ENCODE measurements at places on chromosomes 13 and 19. TPM values are rescaled to one million over a fixed set of nuclear protein-coding genes. Genes with fewer than 3 reads are reported as not detected.

The CEACAM3 gene
- total RNA-seq: not detected

The GPC5 gene
- total RNA-seq: 0.12 TPM

The RASIP1 gene
- total RNA-seq: 0.59 TPM

The IQCN gene
- 0.23 TPM for total RNA-seq

The SPRED3 gene
- total RNA-seq: 1.4 TPM

The OBI1 gene
- 11.4 TPM for total RNA-seq

The SLAIN1 gene
- 0.30 TPM for total RNA-seq

The MTIF3 gene
- total RNA-seq: 31.3 TPM

The RNF225 gene
- total RNA-seq: 0.15 TPM

The WASF3 gene
- 10.0 TPM for total RNA-seq

The GADD45GIP1 gene
- total RNA-seq: 38.0 TPM

The KIR2DL1 gene
- not detected for total RNA-seq

The EMP3 gene
- 421 TPM for total RNA-seq

Measured in smooth muscle cell of the coronary artery (primary cell).